Activated CD8-positive, alpha-beta T cell treated with anti-CD3 and anti-CD28 coated beads, Interleukin-2, amount 10 ng/mL, durations not matched to agents 7 days and 5 days (primary cell): ENCODE measurements at places on chromosomes 13 and 19. TPM values are rescaled to one million over a fixed set of nuclear protein-coding genes. Genes with fewer than 3 reads are reported as not detected.

DNA sequence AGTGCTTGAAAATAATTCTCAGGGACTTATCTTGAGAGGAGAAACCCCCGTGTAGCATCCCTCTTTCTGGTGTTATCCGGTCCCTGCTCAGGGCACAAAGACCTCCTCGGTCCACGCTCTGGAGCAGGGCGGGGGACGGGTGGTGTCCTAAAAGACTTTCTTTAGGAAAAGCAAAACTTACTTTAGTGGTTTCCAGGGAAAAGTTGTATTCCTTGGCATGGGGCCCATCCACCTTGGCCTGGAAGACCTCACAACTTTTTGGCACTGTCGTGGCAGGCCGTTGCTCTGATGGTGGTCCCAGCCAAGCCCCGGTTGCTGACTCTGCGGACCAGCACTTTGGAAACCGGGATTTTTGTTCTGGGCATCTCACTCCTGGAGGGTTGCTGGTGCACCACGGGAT, 2.7 kb downstream of the AMER2 start:
- peaks cover 61% of the 10 kb centered on the region for H3K27me3 ChIP-seq
- H3K36me3 ChIP-seq, result peaks cover 5% of the 10 kb centered on the region
- no peak overlapping the region for H3K4me3 ChIP-seq
- peaks cover 11% of the 10 kb centered on the region for H3K4me1 ChIP-seq
- DNase-seq, result no peak
- H3K27ac ChIP-seq, result no peak overlapping the region

GRCh38 chr19:11705474-11705873, 33.3 kb downstream of the ZNF823 start:
- no peak overlapping the region for H3K27ac ChIP-seq
- no peak overlapping the region for H3K4me3 ChIP-seq
- DNase-seq, result no peak
- no peaks in the 10 kb centered on the region for H3K4me1 ChIP-seq

DNA sequence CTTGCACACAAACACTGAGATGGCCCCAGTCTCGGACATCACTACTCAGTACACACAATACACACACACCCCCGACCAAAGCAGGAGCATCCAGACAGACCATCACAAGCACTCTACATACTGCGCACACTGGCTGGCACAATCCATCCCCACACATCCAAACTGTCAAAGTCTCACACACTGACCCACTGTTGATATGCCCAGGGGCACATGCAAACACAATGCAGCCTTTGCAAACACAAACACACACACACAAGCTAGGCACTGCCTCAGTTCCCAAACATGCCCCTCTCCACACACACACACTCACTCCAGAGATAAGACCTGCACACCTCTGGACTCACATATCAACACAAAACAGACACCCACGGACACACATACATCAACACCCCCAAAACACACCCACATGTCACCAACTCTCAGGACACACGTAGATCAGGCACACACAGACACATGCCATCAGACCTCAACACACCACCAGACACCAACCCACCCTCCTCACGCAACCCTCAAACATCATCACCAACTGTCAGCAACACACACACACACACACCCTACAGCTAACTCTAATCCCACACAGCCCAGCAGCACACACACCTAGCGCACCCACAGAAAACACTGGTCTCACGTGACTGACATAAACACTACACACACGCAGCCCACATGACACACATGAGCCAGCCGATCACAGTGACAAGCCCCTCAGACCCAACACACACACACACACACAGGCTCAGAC, 1.9 kb downstream of the BBC3 start:
- peak; percentile 53 for DNase-seq
- H3K36me3 ChIP-seq, result peaks cover 12% of the 10 kb centered on the region
- no peak overlapping the region for H3K4me3 ChIP-seq
- no peaks in the 10 kb centered on the region for H3K27me3 ChIP-seq

DNA sequence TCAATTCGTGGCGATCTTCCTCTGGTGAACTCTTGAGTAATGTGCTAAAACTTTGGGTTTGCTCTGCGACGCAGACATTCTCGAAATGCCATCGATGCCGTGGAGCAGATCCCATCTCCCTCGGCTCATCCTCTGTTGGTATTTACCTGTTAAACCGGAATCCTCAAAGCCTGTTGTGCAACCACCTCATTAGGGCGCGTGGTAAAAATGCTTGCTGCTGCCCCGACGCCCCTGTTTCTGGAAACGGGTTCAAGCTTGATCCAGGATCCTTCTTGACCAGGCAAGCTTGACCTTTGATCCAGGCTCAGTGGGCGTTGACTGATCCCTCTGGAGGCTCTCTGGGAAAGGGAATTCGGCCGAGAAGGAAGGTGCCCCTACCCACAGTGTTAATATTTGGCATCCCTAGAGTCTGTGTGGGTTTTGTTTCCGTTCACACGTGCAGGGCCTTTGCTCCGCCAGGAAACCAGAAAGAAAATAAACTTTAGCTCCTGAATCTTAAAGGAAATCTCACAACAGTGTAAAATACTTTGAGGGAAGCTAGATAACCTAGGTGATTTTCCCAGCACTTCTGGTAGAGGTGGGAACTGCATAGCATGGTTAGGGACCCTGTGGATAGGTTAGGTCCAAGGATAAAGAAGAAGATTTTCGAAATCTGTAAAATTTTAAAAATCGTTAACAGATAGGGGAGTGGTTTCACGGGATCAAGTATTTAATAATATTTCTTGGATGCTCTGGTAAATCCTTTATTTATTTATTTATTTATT, 1.1 kb downstream of the LSM14A start:
- DNase-seq, result peak; percentile 41
- H3K27ac ChIP-seq, result peak overlapping the region; percentile 99
- H3K4me1 ChIP-seq, result peaks cover 50% of the 10 kb centered on the region

DNA sequence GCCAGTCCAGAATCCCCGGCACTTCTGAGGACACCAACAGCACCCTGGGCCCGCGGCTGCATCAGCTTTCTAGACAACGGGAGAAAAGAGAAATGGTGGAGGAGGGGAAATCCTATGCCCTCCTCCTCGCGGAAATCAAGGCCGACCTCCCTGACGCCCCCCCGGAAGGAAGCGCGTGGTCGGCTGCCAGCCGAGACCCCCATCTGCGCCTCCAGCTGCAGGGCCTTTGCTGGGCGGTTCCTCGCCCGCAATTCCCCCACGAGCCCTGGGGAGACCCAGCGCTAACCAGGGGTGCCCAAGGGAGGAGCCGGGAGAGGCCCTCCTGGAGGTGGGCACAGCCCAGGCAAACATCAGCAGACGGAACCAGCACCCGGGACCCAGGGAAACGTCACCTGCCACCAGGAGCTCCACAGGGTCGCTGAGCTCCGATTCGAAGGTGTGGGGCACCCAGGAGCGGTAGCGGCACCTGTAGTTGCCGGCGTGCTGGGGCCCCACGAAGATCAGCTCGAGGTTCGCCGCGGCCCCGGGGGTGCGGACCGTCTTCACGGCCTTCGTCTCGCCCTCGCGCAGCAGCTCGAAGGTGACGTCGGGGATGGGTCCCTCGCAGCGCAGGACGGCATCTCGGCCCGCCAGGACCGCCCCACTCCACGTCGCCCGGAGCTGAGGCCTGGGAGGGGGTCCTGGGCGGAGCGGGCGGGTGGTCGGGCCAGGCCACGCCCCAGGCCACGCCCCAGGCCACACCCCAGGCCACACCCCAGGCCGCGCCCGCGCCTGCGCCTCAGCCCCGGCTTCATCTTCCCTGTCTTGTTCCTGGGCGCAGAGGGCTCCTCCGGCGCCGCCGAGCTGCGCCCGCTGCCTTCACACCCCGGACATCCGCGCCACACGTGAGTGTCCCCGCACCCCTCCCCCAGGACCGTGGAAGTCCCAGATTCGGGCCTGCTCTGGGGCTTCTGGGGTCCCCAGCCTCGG, 6.0 kb downstream of the A1BG start:
- H3K4me3 ChIP-seq, result peak overlapping the region; percentile 95
- H3K27ac ChIP-seq, result peak overlapping the region; percentile 87
- peaks cover 31% of the 10 kb centered on the region for H3K4me1 ChIP-seq
- peaks cover 33% of the 10 kb centered on the region for H3K36me3 ChIP-seq
- no peaks in the 10 kb centered on the region for H3K27me3 ChIP-seq
- peak; percentile 80 for DNase-seq

- no peaks in the 10 kb centered on the region for H3K27me3 ChIP-seq
- no peaks in the 10 kb centered on the region for H3K36me3 ChIP-seq
- H3K4me3 ChIP-seq, result no peak overlapping the region
- no peak for DNase-seq
- H3K27ac ChIP-seq, result no peak overlapping the region
Measured at GRCh38 chr13:19183676-19184075, 2.1 kb upstream of the TUBA3C start.

- H3K4me3 ChIP-seq, result no peak overlapping the region
- no peaks in the 10 kb centered on the region for H3K4me1 ChIP-seq
- peaks cover 4% of the 10 kb centered on the region for H3K36me3 ChIP-seq
- DNase-seq, result no peak
Measured at GRCh38 chr19:8097681-8098567, 45.4 kb downstream of the CCL25 start.

ATP4B gene
- not detected for total RNA-seq

APOE gene
- 0.89 TPM for total RNA-seq

ZNF763 gene
- total RNA-seq, result 2.3 TPM

LPAR2 gene
- total RNA-seq, result 44.8 TPM

IGFL2 gene
- total RNA-seq, result not detected
